Upper lobe of right lung (tissue), 1 donor: ENCODE measurements at places on chromosomes 4 and X. TPM values are rescaled to one million over a fixed set of nuclear protein-coding genes. Genes with fewer than 3 reads are reported as not detected.

DNA sequence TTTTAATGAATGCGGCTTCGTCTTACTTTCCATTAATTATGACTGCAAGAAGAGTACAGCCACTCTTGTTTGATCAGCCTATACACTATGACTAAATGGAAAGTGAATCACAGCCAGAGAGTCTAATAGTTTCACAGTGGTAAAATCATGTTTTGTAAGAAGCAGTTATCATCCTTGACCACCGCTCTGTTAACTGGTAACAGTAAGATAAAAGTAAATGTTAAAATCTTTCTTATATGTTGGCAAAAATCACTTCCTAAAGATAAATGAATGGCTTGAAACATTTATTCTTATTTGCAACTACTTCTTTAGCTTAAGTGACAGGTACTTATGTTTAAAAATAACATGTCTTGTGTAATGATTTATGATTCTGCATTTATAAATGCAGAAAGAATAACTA, 13.2 kb downstream of the GALNT7 start:
- no peak overlapping the region for H3K27ac ChIP-seq
- no peaks in the 10 kb centered on the region for H3K27me3 ChIP-seq
- no peak for DNase-seq

DNA sequence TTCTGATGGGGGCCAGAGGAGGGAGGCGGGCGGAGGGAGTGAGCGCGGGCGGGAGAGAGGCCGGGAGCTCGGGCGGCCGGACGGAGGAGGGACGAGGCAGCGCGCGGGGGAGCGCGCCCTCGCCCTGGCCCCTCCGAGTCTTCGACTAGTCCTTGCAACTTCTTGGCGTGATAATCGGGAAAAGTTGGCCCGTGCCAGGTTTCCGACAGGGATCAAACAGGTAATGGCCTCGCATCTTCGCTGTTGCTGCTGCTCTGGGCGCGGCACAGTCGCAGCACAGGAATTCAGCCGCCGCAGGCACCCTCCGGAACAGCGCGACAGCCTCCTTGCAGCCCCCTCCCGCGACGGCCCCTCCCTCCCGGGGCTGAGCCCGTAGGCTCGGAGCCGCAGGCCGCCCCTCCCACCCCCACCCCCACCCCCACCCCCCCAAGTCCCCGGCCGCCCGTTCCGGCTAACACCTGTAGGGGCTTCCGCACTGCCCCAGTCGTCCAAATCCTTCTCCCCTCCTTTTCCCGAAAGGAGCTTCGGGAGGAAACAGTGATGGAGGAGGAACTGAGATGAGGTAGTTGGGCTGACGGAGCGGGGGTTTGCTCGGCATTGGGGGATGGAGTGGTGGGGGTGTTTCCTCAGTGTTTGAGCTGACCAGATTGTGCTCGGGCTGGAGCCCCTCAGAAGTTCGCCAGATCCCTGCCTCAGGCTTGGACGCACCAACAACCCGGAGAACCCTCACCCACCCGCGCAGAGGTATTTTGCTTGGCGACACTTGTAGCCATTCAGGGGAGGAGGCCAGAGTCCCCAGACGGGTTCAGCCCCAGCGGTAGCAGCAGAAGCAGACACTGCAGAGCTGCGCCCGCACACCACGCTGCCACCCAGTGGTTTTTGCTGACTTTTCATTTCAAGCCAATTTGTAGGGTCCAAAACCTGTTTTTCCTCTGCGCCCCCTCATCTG, at the start of gene FGF13:
Gene FGF13 (minus strand): TSS at position 319 of the 949 bp plus-strand sequence. CDS start 714 bp downstream, outside the sequence.
- H3K27ac ChIP-seq, result no peak within 1 kb of the TSS
- H3K36me3 ChIP-seq, result no peaks in the 10 kb centered on the region
- no peaks in the 10 kb centered on the region for H3K4me1 ChIP-seq
- H3K27me3 ChIP-seq, result no peaks in the 10 kb centered on the region

DNA sequence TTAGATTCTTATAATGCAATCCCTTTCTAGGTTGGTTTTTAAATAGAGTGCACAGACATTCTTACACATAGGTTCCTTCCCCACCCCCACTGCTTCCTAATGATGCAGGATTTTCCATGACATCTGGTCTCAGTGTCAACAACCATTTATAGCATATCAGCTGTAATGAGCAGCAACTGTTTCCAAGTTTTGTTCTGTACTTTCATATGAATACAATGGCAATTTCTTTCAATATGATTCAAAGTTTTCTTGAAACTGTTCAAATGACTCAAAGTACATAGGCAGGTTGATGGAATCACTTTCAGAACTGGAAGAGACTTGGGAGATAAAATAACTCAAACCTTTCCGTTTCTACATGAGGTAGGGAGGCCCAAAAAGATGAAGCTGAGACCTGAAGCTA, 220.7 kb downstream of the CAMK2D start:
- H3K4me3 ChIP-seq, result no peak overlapping the region
- H3K36me3 ChIP-seq, result no peaks in the 10 kb centered on the region
- no peak overlapping the region for H3K27ac ChIP-seq
- DNase-seq, result no peak
- H3K4me1 ChIP-seq, result no peaks in the 10 kb centered on the region

DNA sequence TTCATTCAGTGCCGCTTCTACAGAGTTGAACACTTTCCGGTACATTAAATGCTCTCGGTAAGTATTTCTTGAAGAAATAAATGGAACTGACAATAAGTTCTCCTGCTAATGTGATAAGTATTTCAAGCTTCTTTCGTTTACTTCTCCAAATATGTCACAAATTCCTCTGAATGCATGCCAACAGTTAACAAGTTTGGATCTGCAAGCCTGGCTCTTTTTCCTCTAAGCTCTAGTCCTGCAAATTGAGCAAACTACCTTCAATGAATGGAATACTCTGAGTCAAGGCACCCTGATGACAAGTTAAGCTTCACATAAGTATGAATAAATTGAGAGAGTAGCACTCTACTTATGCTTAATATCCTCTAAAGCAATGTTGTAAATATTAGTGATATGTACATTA, 403.6 kb downstream of the PDGFC start:
- no peak for DNase-seq
- H3K4me3 ChIP-seq, result no peak overlapping the region
- H3K27ac ChIP-seq, result no peak overlapping the region
- no peaks in the 10 kb centered on the region for H3K27me3 ChIP-seq

DNA sequence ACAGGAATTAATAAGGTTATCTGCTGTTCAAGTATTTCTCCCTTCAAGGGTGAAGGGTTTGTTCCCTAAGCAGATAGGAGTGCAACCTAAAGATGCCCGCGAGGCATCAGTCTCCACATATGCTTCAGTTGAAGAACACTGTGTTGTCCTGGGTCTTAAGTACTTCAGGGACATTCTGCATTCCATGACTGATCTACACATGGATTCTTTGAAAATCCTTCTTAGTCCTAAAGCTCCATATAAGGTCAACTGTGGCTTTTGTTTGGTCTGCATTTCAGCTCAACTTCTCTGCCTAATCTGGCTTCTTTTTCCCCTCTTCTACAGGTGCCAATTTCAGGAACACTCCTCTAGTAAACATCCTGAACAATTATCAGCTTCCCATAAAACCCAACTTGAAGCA, 21.8 kb upstream of the CTSO start:
- H3K4me1 ChIP-seq, result no peaks in the 10 kb centered on the region
- no peak overlapping the region for H3K4me3 ChIP-seq
- H3K27ac ChIP-seq, result no peak overlapping the region
- no peaks in the 10 kb centered on the region for H3K36me3 ChIP-seq
- no peaks in the 10 kb centered on the region for H3K27me3 ChIP-seq

DNA sequence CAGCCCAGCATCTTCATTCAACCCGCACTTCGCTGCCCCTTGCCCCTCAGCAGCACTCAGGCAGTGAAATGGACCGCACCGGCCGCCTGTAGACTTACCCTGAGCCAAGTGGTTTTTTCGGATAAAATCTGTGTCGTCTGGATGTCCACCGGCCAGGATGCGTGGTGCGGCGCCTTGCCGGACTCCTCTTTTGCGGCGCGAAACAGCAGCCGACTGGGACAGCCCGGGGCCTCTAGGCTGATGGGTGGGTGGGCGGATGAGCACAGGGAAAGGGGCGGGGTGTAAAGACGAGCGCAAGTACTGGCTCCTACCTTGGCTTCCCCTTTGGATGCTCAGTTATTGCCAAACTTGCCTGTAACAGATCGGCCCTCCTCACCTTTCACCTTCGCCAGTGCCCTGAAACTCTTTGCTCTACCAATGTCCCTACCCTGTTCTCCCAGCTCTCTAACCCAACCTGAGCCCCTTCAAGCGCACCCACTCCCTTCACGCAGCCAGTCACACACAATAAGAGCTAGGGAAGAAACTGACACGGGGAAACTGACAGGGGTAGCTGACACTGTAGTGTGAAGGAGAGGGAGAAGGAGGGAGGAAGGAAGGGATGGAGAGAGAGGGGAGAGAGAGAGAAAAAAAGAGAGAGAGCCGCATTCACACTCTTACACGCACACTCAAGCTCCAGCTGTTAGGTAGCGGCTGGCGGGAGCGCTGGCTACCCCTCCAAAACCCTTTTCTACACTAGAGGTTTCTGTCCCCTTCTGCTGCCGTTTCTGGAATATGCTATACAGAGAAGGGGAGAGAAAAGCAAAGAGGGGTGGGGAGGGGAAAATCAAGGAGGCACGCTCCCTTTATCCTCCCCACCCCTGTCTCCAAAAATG, 559 bp downstream of the TRPC5 start:
- peaks cover 9% of the 10 kb centered on the region for H3K27me3 ChIP-seq
- no peak overlapping the region for H3K4me3 ChIP-seq
- H3K27ac ChIP-seq, result no peak overlapping the region
- no peaks in the 10 kb centered on the region for H3K4me1 ChIP-seq
- DNase-seq, result no peak
- no peaks in the 10 kb centered on the region for H3K36me3 ChIP-seq

GRCh38 chr4:53089936-53090729, 228.0 kb downstream of the RASL11B start:
- no peak overlapping the region for H3K27ac ChIP-seq
- H3K4me1 ChIP-seq, result no peaks in the 10 kb centered on the region
- no peaks in the 10 kb centered on the region for H3K36me3 ChIP-seq
- DNase-seq, result no peak
- H3K4me3 ChIP-seq, result no peak overlapping the region

DNA sequence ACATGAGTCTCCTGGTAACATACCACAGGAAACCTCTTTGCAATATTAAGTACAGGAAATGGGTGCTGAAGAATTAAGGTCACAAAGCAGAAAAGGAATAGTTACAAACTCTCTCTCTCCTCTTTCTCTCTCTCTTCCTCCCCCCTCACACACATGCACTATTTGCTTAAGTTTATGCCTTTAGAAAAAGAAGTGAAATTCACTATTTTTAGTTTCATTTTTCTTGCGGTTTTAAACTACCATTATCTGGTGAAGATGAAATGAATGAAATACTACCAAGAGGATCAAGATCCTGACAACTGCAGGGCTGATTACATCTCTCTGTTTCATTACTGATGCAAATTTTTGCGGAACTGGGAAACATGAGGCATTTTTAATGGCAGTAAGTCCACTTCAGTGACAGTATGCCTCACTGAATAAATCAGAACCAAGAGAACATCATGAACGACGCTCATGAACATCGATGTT, 64.3 kb upstream of the FTHL17 start:
- no peak overlapping the region for H3K27ac ChIP-seq
- H3K36me3 ChIP-seq, result no peaks in the 10 kb centered on the region
- no peaks in the 10 kb centered on the region for H3K27me3 ChIP-seq
- no peak for DNase-seq

GRCh38 chrX:3651277-3651676, 62.2 kb downstream of the PRKX start:
- H3K4me1 ChIP-seq, result no peaks in the 10 kb centered on the region
- peaks cover 4% of the 10 kb centered on the region for H3K36me3 ChIP-seq
- DNase-seq, result no peak

GRCh38 chrX:9671998-9672397, 93.6 kb downstream of the GPR143 start:
- DNase-seq, result no peak
- H3K4me3 ChIP-seq, result no peak overlapping the region
- H3K27me3 ChIP-seq, result no peaks in the 10 kb centered on the region
- H3K27ac ChIP-seq, result no peak overlapping the region

- H3K27me3 ChIP-seq, result no peaks in the 10 kb centered on the region
- H3K4me1 ChIP-seq, result no peaks in the 10 kb centered on the region
- DNase-seq, result no peak
- H3K36me3 ChIP-seq, result no peaks in the 10 kb centered on the region
- H3K4me3 ChIP-seq, result no peak overlapping the region
Observed at GRCh38 chr4:22556495-22556894, 40.6 kb upstream of the ADGRA3 start.

DNA sequence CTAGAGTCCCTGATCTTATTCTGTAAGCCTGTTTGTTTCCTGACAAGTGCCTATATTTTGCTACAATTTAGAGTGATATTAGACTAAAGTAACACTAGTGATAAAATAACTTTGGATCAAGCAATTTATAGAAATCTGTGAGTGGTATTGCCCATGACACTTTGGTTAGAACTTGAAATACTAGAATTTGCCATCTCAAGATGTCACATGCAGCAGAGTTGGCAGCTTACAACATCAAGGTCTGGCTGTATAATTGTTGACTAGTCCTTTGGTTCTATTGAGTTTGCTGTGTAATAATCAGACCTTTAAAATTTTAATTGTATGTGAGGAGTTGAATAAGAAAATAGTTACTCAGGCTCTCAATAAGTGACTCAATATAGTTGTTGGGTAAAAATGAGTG, 167.1 kb downstream of the RAPGEF2 start:
- no peaks in the 10 kb centered on the region for H3K27me3 ChIP-seq
- no peak for DNase-seq
- H3K4me1 ChIP-seq, result peaks cover 22% of the 10 kb centered on the region
- H3K36me3 ChIP-seq, result no peaks in the 10 kb centered on the region
- no peak overlapping the region for H3K4me3 ChIP-seq

DNA sequence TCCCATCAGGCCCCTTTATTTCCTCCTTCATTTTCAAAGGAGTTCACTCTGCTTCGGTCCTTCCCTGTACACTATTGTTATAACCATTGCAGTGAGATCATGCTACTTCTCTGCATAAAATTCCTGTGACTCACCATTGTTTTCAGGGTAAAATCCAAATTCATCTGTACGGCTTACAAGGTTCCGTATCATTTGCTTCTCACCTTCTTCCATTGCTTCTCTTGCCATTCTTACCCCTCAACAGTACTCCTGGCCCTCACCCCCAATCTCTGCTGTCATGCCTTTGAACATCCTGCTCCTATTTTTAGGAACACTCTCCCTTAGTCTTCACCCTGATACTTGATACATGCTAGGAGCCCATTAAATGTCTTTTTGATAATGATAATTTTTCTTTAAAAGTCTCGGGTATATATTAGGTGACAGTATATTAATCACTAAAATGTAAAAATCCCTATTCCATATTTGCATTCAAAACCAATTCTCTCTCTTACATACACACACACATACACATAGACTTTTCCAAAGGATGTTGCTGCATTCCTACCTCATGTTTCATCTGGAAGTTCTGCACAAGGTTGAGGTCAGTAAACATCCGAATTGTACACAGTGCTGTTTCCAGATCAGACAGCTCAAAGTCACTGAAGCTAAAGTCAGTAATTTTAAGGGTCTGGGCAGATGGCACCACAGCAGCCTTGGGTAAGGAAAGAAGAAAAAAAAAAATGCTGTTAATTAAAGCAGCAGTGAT, 103.4 kb downstream of the PDE5A start:
- H3K27ac ChIP-seq, result no peak overlapping the region
- DNase-seq, result no peak
- H3K36me3 ChIP-seq, result peaks cover 21% of the 10 kb centered on the region
- H3K4me1 ChIP-seq, result peaks cover 6% of the 10 kb centered on the region
- H3K4me3 ChIP-seq, result no peak overlapping the region

CHRDL1 gene
- 95.8 TPM for total RNA-seq

DGAT2L6 gene
- not detected for total RNA-seq

MAGEB2 gene
- total RNA-seq, result not detected

RAB40A gene
- 1.1 TPM for total RNA-seq

IL15 gene
- total RNA-seq, result 6.6 TPM

ASMT gene
- not detected for total RNA-seq

SLC6A14 gene
- total RNA-seq, result 50.2 TPM

POU3F4 gene
- total RNA-seq, result not detected
